ENCODE measurements at places on chromosomes 6 and 20.
A peak's percentile ranks its signal among the peaks of the same experiment; 100 is the strongest.

DNA sequence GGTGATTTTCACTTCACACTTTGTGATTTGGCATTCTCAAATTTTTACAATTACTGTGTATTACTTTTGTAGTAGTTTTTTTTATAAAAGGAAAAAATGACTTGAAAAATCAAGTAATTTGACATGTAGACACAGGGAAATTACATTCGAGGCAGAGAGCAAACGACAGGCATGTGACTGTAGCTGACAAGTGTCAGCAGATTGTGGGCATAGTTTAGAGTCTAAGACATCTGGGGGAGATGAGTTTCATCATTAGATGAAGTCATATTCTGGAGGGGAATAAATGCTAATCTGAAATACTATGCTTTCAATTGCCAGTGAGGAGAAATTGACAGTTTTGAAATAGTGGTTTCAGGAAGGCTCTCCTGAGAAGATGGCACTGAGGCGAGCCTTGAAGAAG, 126.0 kb downstream of the MTHFD1L start:
- no peak for DNase-seq

GRCh38 chr20:17682889-17683198, 802 bp upstream of the RRBP1 start:
- DNase-seq = no peak

- no peak for DNase-seq
These were observed 13.7 kb downstream of the PNLDC1 start for GRCh38 chr6:159813781-159814180.

GRCh38 chr6:10149603-10150002, 265.3 kb downstream of the TFAP2A start:
- DNase-seq = no peak

GRCh38 chr6:106771822-106772221, 142.4 kb downstream of the QRSL1 start:
- no peak for DNase-seq

GRCh38 chr6:81023007-81023582, 729.4 kb downstream of the TENT5A start:
- no peak for DNase-seq

- DNase-seq = no peak
These were observed 3.3 kb upstream of the RSPO3 start for GRCh38 chr6:127115084-127115655.

DNA sequence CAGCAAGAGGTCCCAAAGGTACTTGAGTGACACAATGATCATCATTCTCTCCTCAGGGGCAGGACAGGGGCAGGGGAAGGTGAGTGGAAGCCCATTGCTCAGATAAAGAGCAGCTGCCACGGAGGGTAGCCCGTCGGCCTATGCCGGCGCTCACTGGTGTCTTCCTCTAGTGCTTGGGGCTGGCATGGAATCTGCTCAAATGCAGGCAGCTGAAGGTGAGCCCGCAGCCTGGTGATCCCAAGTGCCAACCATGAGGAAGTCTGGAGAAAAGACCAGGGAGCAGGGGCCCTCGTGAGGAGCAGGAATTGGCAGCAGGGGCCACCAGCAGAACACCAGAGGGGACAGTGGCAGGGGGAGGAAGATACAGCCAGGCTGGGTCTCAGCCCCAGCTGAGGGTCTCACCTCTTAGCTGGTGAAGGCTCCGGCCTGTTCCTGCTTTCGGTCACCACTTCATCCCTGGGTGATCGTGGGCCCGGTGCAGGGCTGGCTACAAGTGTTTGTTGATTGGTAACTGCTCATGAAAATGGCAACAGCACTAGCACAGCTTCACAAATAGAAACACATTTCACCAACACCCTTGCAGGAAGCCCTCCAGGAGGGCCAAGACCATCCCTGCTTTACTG, 24.7 kb downstream of the RBCK1 start:
- DNase-seq = no peak

DNA sequence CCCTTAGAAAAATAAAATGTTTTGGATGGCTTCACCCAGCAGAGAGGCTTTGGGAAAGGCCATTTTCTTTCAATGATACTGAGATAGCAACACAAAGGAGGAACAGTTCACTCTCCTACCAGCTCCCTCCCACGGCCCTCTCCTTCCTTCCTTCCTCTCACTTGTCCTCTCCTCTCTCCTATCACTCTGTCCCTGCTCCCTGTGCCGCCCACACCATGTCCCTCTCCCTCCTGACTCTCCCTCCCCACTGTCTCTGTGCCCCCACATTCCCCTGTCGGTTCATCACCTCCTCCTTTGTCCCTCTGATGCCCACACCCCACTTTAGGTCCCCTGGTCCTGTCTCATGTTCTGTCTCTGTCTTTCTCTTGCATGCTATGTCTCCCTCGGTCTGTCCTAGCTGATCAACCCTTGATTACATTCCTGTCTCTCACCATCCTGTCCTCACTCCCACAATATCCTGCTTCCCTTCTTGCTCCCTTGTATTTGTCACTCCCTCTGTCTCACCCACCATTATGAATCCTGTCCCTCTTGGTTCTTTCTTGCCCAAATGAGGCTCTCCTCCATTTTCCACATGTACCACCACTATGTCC, 30.1 kb downstream of the ELMO2 start:
- no peak for DNase-seq

DNA sequence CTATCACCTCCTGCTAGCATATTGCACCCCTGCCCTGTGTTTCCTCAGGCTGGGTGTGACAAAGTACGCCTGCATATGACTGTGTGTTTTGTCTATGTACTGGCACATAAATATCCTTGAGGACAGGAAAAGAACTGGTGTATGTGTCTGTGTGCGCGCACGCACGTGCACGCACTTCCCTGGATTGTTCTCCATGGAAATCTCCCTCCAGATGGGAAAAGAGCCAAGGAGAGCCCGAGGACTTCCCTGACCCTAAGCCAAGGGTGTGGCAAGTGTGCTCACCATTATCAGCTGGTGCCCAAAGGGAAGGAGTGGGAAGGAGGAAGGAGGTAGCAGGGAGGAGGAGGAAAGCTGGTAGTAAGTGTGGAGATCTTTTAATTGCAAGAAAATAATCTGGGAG, 117.6 kb downstream of the HIVEP2 start:
- DNase-seq = no peak

- no peak for DNase-seq
These were observed 27.1 kb downstream of the PDE10A start for GRCh38 chr6:165635965-165636364.

DNA sequence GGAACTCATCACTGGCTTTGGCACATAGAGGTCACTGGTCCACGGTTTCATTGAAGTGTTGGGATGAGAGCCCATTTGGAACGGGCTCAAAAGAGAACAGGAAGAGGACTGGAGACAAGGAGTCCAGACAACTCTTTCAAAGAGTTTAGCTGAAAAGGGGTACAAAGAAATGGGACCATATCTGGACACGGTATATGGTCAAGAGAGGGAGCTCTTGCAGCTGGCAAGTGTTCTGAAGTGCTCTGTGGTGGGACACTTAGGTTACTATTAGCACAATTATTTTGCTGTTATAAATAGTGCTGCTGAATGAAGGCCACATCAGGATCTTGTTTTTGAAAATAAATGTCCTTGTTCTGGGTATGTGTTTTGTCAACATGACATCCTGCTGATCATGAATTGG, 4.6 kb downstream of the SGK2 start:
- no peak for DNase-seq

GRCh38 chr20:39568109-39568508, 606.0 kb downstream of the DHX35 start:
- no peak for DNase-seq

GRCh38 chr6:51137777-51138176, 319.1 kb downstream of the TFAP2B start:
- DNase-seq = no peak

- DNase-seq = no peak
These were observed 251.0 kb downstream of the RNGTT start for GRCh38 chr6:88712243-88712936.

DNA sequence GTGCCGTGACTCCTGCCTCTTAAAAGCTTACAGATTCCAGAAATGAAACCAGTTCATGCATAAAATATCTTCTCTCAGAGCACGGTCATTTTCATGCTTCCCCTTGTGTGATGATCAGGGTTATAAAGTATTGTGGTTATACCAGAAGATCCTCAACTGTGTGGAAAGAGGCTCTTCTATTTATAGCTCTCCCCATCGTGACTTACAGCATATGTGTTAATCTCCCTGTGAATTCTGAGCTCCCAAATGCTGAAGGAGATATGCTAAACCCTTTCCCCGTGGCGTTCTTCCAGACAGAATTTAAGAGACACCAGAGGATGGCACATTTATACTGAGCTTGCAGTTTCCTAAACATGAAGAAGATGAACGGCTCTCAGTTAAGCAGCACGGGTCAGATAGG, 158.8 kb downstream of the CDH26 start:
- peak; percentile 78 for DNase-seq

DNA sequence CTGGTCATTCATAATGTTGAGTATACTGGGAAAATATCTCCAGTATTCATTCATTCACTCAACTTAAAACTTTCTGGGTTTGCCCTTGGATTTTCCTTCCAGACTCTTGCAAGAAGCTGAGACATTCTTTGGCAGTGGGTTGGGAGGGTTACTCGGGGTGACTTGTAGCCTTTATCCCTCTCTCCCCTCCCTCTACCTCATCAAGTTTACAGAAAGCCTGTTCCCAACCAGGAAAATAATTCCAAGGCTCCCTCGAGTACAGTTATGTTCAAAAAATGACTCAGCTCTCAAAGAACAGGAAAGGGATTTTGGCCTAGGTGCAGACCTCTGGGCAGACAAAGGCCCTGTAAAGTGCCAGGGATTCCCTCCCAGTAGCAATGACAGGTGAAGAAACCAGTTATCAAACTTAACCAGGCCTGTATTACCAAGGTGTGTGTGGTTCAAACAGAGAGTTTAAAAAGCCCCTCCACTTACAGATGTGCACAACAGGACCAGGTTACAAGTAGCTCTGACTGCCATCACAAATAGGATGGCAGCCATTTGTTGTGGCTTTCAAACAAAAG, 22.2 kb downstream of the FKBP1A start:
- DNase-seq = no peak

- no peak for DNase-seq
These were observed 729 bp downstream of the SMOC2 start for GRCh38 chr6:168441434-168442391.

DNA sequence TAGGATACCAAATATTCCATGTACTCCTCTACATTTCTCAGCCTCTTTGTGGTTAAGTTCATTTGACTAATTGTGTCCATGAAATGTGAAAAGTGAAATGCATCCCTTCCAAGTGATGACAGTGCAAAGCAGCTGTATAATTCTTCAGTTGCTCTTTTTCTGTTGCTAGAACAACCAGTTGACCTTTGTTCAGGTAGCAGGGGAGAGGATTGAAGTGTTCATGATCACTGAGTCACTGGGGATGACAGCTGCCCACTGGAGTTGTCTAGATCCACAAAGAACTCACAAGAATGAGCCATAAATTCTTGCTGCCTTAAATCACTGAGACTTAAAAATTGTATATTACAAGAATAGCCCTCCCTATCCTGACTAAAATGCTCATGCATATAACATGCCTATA, 254.6 kb downstream of the EPHA7 start:
- DNase-seq = no peak

DNA sequence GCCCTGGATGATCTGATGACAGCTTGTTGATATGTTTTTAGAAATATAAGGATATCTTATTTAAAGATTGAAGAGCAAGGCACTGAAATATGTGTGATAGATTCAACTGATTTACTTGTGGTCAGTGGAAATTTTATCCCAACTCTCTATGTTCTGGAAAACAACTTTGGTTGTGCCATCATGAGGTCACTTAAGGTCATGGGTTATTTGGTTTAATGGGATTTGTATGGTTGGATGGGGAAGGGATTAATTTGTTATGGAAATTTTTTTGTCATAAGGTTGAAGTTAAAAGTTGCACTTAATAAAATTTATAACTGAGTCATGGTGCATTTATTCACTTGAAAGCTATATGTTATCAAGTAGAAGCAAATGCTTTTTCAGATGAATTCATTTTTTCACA, 214.3 kb upstream of the LAMP5 start:
- no peak for DNase-seq

GRCh38 chr6:46023216-46023915, 7.7 kb upstream of the CLIC5 start:
- no peak for DNase-seq

All from suppressor macrophage treated with lipopolysaccharide for 4 hours (primary cell).